AG08395 (cell line): ENCODE measurements at places on chromosomes 5 and 9.
A peak's percentile ranks its signal among the peaks of the same experiment; 100 is the strongest.

- DNase-seq: no peak
Observed at GRCh38 chr9:5263351-5264218, 32.4 kb downstream of the INSL4 start.

GRCh38 chr5:127586811-127587210 lies 62.1 kb upstream of the CTXN3 start:
- no peak for DNase-seq

DNA sequence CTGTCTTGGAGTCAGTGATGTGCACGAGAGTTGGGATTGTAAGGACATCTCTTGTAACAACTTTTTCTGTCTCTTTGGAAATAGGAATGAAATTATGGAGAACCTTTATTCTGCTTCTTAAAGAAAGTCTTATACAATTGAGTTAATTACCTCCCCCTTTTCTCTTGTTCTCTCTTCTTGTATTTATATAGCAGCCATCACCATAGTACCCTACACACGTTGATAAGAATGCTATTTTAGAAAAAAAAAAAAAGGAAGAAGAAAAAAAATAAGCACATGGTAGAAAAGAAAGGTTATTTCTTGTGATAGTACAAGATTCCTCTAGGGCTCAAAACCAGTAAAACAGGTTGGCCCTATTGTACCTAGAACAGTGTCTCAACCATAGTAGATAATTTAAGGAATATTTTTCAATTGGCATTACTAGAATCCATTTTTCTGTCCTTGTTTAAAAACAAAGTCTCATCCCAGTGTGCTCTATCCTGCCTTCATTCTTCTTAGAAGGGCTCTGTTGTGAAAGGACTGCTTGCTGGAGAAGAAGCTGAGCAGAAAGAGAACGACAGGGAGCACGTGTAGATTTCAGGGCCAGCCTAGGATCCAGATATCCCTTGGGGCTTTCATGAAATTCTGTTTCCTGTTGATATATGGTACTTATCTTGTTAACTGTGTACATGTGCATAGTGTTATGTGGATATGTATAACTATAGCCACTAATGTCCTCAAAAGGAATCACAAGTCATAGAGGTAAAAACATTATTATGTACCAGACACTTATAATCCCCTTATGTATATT lies 392.3 kb upstream of the MEF2C start:
- no peak for DNase-seq

DNA sequence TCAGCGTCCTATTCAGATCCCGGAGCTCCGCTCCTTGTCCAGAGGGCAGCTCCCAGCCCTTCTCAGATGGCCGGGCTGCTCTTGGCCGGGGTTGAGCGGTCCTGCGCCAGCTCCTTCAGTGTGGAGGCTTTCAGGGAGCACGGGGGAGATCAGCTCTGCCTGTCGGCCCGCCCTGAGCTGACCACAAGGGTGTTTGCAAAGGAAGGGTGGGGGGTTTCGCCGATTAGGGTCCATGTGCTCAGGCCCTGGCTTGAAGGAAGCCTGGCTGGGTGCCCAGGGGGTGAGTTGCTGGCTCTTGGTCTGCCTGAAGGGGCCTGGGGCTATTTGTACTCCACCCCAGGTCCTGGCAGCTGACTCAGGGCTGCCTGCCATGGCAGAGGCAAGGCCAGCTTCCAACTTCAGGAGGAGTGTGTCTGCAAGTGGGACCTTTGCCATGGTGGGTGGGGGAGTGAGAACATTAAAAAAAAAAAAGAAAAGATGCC lies 250.1 kb upstream of the KLF4 start:
- DNase-seq: no peak

- DNase-seq: peak; percentile 67
Observed at GRCh38 chr9:113523421-113524141, 60.1 kb downstream of the RGS3 start.

DNA sequence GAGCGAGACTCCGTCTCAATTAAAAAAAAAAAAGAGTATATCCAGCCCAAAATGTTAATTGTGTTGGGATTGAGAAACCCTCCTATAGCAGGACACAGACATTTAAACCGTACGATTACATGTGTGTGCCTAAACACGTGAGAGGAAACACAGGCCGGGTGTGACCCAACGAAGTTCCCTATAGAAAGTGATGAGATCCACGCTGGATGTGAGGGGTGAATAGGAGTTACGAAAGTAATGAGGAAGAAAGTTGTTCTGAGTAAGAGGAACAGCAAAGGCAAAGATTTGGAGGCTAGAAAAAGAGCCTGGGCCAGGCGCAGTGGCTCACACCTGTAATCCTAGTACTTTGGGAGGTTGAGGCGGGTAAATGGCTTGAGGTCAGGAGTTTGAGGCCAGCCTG lies 13.6 kb downstream of the NAIF1 start:
- DNase-seq: no peak

- DNase-seq: no peak
Observed at GRCh38 chr5:21739096-21739495, 1114.0 kb downstream of the CDH12 start.

DNA sequence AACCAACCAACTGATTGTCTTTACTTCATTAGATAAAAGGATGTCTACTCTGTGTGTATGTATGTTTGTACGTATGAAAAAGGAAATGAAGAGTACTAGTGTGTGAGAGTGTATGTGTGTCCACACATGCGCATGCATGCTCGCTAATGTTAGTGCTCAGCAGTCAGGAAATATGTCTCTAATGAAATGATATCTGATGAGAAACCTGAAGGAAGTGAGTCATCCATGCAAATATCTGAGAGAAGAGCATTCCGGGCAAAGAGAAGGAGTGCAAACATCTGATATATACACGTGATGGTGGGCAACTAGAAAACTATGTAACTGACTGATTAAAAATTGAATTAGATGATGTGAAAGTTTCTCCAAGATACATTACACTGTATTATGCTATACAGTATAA lies 29.6 kb upstream of the UGCG start:
- DNase-seq: peak; percentile 33

- no peak for DNase-seq
Observed at GRCh38 chr5:151357792-151358191, 10.4 kb upstream of the SLC36A2 start.

GRCh38 chr9:119282476-119283077 lies 86.7 kb downstream of the BRINP1 start:
- no peak for DNase-seq

DNA sequence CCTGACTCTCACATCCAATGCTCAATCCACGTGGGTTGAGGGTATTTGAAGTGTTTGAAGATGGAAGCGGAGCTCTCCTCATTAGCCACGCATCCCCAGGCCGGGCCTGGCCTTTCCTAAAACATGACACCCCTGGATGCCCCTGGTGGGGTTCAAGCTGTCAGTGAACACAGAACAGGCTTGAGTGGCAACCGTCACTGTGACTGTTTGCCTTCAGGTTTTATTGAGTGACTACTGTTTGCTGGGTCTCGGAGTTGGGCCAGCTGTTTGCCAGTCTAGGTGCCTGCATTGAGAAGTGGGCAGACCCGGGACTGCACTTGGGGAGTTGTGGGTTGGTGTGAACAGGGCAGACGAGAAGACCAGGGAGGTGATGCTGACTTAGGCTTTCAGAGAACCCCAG lies 7.8 kb upstream of the OLFM1 start:
- no peak for DNase-seq
